ENCODE measurements at places on chromosomes 7 and 10.

DNA sequence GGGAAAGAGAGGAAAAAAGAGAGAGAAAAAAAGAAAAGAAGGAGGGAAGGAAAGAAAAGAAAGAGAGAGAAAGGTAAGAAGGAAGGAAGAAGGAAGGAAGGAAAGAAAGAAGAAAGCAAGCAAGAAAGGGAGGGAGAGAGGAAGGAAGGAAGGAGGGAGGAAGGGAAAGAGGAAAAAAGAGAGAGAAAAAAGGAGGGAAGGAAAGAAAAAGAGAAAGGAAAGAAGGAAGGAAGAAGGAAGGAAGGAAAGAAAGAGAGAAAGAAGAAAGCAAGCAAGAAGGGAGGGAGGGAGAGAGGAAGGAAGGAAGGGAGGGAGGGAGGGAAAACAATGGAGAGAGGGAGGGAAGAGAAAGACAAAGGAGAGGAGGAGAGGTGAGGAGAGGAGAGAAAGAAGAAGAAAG is 135.3 kb downstream of the HECW1 start:
- no peak for DNase-seq

GRCh38 chr10:80468002-80468401 is 13.9 kb downstream of the TSPAN14 start:
- DNase-seq: no peak

- DNase-seq: no peak
Measured at GRCh38 chr10:124802313-124802675, 675 bp downstream of the ABRAXAS2 start.

DNA sequence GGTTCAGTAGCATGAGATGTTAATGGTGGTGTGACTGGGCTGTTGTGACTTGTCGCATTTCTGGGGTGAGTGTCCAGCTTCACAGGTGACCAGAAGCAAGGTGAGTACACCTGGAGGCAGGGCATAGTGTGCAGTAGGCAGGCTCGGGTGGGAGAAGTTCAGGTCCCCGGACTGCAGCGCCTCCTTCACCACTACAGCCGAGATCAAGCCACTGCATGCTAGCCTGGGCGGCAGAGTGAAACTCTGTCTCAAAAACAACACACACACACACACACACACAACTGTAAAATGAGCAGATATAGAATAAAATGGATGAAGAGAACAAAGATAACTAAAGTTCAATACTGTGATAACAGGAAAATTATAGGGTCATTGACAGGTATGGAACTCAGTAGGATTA is 11.1 kb upstream of the PARD3 start:
- no peak for DNase-seq

- no peak for DNase-seq
Measured at GRCh38 chr10:29569795-29570194, 65.0 kb downstream of the SVIL start.

- DNase-seq: no peak
Measured at GRCh38 chr10:42519761-42520460, 118.5 kb downstream of the ZNF33B start.

GRCh38 chr7:22361320-22361719 is 4.4 kb upstream of the RAPGEF5 start:
- no peak for DNase-seq

DNA sequence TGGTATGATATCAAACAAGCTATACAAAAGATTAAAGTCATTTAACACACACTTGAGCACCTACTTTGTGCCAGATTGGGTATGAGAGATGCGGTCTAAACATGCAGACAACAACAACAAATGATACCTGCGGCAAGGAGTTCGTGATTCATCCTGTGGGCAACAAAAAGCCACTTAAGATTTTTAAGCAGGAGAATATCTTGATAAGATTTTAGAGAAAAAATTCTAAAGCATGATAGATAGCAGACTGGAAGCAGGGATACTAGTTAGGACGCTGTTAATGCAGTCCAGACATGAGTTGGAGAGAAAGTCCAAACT is 1.6 kb upstream of the KBTBD2 start:
- no peak for DNase-seq

DNA sequence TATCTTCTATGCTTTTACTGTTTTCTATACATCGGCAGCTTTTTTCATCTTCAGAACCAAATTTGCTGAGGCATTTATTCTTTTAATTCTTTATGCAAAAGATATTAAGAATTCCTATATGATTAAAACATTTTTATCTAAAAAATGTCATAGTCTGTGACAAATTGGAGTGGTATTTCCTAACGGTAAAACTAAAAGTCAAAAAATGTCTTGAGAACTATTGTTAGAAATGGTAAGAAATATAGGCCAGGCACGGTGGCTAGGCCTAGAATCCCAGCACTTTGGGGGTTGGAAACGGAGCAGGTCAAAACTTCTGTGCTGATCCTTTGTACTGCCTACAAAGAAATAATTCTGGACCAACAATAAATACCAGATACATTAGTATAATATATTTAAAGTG is 57.7 kb upstream of the PRR15 start:
- DNase-seq: no peak

GRCh38 chr7:24756545-24757352 is 515 bp downstream of the GSDME start:
- peak; percentile 7 for DNase-seq

- peak; percentile 25 for DNase-seq
Measured at GRCh38 chr10:5890452-5890915, 441 bp downstream of the FBH1 start.

DNA sequence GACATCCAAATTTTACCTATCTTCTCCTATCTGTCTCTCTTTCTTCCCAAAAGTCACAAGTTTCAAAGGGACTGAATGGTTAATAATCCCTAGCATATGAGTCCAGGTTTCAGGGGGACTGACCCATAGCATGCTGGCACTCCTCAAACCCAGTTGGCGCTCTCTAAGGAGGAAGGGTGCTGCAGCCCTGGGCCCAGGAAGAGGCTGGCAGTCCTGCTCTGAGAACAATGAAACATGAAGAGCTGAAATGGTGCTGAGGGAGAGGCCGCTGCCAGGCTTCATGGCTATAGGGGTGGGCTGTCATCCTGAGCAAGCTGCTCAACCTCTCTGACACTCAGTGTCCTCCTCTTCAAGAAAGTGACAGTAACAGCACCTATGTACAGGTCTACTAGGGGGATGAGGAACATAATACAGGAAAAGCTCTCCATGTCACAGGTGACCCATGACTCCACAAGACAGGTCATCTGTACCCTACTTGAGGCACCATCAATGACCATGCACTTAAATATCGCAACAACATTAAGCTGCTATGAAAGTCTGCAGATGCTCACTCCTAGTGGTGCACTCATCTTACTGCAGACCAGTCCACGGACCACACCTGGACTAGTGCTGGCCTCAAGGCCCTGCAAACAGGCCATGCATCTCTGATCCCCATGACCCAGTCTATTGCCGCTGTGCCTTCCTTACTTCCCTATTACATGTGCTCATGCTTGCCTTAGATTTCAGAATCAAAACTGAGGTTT is 17.0 kb downstream of the COBL start:
- no peak for DNase-seq

DNA sequence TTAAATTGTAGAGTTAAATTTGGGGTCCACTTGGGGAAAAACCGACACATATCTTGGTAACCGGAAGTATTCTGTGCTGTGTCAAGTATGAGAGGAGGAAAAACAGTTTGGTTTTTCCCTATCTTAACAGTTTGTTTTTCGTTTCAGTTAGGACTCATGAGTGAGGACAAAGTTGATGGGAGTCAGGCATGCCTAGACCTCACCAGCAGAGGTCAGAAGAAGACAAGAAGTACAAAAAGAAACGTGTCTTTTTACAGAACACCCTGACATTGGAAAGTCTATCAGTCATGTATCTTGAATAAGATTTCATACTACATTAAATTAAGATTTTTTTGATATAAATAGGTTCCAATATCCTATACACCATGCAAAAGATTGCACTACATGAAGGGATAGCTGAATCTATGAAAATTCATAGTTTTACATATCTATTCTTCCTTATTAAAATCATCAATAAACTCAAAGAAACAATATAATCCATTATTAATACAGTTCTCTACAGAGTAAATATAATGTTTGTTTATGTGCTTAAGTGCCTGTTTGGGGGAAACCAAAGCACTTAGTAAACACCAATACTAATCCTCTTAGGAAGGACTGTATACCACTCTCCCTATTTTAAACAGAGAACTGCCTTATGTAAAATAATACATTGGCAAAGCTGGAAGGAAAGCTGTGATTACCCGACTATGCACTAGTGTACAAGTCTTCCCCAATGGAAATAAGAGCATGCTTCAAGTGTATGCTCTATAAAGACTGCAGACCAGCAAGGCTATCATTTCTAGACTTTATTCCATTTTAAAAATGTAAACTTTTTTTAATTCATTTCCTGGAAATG is 95.6 kb downstream of the USP6NL start:
- DNase-seq: no peak

DNA sequence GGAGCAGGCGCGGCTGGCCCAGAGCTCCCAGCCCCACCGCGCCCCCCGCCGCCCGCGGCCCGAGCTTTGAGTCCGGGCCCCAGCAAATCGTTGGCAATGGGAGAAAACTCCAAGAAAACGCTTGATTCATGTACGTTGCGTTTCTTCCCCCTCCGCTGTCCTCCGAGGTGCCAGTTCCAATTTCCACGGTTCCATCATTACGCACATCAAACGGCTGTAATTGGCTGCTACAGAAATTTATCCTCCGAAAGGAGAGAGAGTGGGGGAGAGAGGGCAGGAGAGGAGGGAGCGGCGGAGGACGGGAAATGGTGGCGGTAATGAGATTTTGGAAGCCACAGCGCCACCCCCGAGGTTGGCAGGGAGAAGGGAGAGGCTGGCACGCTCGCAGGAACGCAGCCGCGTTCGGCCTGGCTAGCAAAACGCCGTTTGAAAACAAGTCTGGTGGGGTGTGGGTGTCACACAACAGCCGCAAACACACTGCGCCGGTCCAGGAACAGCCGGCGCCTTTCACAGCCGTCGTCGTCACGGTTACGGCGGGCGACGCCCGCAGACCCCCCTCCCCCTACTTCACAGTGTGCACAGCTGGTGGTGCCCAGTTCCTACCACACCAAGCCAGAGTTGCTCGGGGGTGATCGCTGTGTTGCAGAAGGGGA is 57.5 kb downstream of the UNCX start:
- peak; percentile 6 for DNase-seq

GRCh38 chr10:105952153-105952552 is 1212.4 kb downstream of the SORCS1 start:
- DNase-seq: no peak

DNA sequence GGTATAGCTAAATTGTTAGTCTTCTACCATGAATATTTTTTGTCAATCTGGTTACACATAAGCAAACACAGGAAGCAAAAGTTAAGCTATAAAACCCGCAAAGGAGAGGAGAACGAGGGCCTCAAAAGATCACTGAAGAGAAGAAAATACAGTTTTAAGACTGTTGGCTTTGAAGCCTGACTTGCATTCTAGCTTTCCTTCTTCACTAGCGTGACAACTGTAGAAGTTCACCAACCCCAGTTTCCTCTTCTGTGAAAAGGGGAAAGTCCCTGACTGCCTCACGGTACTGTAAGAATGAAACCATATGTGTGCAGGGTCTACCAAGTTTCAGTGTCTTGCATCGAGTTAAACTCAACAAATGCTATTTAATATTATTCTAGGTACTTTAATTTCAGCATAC is 7.5 kb upstream of the LRRN3 start:
- DNase-seq: no peak

- DNase-seq: no peak
Measured at GRCh38 chr10:23493711-23494110, 54.8 kb downstream of the OTUD1 start.

GRCh38 chr10:6038071-6038631 is 24.0 kb downstream of the IL2RA start:
- no peak for DNase-seq

- no peak for DNase-seq
Measured at GRCh38 chr10:84087202-84087601, 52.1 kb upstream of the GHITM start.

DNA sequence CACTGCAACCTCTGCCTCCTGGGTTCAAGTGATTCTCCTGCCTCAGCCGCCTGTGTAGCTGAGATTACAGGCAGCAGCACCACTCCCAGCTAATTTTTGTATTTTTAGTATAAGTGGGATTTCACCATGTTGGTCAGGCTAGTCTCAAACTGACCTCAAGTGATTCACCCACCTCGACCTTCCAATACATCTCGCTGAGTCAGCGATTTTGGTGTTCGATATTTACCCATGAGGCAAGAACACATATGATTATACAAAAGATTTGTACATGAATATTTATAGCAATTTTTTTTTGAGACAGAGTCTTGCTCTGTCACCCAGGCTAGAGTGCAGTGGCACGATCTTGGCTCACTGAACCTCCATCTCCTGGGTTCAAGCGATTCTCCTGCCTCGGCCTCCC is 19.8 kb downstream of the PNLIP start:
- DNase-seq: no peak
